ENCODE measurements at places on chromosomes 6 and 20. TPM values are rescaled to one million over a fixed set of nuclear protein-coding genes. Genes with fewer than 3 reads are reported as not detected.

Gene FLRT3
- 2.7 TPM for total RNA-seq

Gene SRXN1
- total RNA-seq = 23.4 TPM

Gene TSPO2
- 0.48 TPM for total RNA-seq

Gene FAM217A
- not detected for total RNA-seq

Gene LY6G5C
- 1.7 TPM for total RNA-seq
